ENCODE measurements at places on chromosomes 12 and 14.

DNA sequence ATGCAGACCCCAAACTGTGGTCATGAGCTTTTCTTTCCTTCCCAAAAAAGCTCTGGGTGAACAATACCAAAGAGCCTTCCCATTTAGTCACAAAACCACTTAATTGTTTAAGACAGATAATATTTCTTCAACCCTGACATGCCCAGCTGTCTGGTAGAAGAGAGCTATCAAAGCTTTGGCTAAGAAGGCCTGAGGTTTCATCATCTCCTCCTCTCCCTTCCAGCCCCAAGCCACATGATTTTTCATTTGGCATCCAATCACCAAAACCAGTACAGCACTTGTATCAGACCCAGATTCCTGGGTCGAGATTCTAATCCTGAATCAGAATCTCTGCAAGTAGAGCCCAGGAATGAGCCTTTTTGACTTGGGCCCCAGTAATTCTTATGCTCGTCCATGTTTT, 199.6 kb upstream of the TMEM260 start:
- peak; percentile 40 for DNase-seq

DNA sequence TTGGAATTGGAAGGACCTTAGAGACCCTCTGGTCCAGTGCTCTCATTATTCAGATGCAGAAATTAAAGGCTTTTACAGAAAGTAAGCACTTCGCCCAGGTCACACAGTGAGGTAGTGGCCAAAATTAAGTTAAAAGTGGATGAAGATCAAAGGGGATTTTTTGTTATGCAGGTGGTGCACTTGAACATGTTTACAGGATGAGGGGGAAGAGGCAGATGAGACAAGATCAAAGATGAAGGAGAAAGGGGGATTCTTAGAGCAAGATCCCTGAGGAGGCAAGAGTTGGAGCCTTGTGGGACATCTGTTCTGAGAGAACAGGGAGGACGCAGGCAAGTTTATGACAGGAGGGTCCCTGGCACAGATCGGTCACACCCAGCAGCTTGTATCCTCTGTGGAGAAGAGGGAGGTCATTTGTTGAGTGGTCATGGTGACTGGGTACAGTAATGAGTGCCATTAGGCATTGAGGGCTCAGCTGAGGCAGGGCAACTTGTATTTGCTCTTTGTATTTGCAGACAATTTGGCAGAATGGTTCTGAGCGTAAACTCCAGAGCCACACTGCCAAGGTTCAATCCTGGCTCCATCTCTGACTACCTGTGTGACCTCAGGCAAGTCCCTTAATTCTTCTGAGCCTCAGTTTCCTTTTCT, 84.0 kb downstream of the BORCS5 start:
- no peak for DNase-seq

DNA sequence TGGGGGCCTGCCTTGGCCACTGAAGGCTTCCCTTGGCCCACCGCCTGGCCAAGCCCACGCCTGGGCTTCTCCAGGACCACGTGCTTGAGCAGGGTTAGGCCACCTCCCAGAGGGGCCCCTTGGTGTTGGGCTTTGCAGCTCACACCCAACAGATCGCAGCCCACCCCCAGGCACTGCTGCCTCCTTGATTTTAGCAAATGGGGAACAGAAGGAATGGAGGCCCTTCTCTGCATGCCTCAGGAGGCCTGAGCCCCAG, 23.3 kb downstream of the RAB35 start:
- DNase-seq = no peak

DNA sequence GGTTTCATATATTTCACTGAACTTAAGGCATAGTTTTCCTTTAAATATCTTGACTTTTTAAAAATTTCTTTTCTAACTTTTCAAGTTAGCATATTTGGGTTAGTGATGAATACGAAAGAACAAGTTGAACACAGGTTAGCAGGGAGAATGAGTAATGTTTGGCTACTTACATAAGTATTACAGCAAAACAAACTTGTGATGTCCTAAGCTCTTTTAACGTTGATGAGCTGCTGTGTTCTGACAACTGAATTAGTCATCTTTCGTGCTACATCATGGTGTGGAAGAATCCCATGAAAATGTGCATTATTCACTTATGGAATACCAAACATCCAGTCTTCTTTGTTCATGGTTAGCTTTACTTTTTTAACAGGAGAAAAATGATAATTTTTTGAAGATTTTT, 36.3 kb upstream of the PDZRN4 start:
- DNase-seq = peak; percentile 14

DNA sequence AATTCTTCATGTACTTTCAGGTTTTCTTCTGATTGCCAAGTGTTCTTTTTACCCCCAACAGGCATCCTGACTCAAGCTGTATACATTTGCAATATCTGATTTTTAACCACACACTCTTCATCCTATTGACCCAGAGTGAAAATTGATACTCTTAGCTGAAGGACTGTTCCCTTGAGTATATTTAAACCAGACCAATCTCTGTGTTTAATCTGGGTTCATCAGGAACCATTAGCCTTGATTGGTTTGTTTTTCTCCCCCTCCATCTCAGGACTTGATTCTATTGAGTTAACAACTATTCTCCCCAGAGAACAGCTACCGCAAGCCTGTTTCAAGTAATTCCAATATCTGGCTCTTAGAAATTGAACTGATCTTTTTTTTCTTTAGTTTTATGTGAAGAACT, 222.3 kb upstream of the NOVA1 start:
- peak; percentile 34 for DNase-seq

DNA sequence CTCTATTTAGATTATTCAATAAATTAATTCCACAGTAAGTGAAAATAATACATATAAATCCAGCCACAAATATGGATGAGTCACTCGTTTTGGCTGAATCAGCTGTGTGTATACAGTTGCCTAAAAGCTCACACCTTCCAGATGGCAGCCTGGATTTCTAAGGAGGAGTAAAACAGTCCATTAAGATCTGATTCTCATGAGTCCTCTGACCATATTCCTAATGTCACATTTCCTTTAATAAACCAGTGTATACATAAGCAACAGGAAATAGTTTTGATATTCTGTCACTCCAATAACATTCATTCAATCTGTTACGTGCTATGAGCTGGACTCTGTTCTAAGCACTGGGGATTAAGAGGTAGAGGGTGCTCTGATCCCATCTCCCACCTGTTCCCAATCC, 21.8 kb downstream of the MDM1 start:
- DNase-seq = peak; percentile 49

Data from adipocyte (in vitro differentiated cells).